Bronchial epithelial cell (primary cell): ENCODE measurements at places on chromosomes 13 and 19. TPM values are rescaled to one million over a fixed set of nuclear protein-coding genes. Genes with fewer than 3 reads are reported as not detected.

TNNI3 gene
- 0.53 and 1.0 TPM in 2 replicates for total RNA-seq

PLK5 gene
- total RNA-seq = not detected in 2 replicates

TEX101 gene
- total RNA-seq = 0.26 TPM in 1 of 2 replicates, not detected in the other

- DNase-seq = no peak
Measured at GRCh38 chr13:32471187-32471922, 43.4 kb upstream of the N4BP2L1 start.

MIR17HG gene
- total RNA-seq = 4.5 and 19.2 TPM in 2 replicates

GRCh38 chr13:112984501-112984900, 15.5 kb downstream of the MCF2L start:
- peak; percentile 5 for DNase-seq

GRCh38 chr19:38805180-38805579, 7.6 kb downstream of the LGALS4 start:
- DNase-seq = peak; percentile 59

- DNase-seq = no peak
Measured at GRCh38 chr13:84297251-84297650, 415.0 kb upstream of the SLITRK1 start.
